ENCODE measurements at places on chromosomes 7 and 10.
A peak's percentile ranks its signal among the peaks of the same experiment; 100 is the strongest.

- peak; percentile 48 for DNase-seq
Measured at GRCh38 chr10:133276435-133277201, at the start of gene ADAM8. ADAM8 (minus strand) TSS chr10:133276868; CDS start chr10:133276817, 51 bp downstream.

DNA sequence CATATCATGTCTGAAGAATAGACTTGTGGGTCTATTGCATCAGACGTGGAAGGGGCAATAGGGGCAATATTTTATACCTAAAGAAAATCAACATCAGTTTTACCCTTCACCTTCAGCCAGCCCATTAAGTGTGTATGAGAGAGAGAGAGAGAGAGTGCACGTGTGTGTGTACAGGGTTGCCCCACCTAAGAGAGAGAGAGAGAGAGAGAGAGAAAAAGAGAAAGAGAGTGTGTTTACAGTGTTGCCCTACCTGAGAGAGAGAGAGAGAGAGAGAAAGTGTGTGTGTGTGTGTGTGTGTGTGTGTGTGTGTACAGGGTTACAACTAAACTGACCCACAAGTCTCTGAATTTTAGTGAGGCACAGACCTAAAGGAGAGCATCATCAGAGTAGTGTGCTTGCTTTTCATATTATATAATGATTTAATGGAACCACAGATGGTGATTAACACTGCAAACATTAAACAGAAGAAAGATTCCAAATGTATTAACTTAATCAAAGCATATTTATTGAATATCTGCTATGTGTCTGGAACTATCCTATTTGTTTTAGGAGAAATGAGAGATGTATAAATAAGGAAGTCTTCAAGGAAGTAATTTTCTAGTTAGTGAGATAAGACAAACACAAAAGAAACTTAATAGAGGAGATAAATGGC is 66.8 kb downstream of the CD36 start:
- no peak for DNase-seq

DNA sequence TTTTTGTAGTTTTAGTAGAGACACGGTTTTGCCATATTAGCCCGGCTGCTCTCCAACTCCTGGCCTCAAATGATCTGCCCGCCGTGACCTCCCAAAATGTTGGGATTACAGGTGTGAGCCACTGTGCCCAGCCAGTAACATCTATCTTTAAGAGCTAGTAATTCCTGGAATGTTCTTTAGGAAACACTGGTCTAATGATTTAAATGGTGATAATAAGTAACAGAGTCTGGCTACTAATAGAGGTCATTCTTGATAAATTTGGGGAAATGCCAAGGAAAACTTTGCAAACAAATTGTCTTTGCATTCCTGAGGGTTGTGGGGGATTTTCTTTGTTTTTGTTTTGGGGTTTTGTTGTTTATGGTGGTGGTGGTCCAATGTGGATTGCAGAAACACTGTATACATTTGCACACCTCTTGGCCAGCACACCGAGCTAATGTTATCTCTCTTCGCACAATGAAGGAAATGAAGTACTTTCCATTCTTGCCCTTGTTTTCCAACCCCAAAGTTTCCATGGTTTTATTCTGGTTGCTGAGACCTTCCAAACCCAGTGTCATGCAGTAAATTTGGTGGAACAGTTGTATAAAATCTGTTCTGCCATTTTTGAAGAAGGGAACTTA is 51.3 kb upstream of the WIPF3 start:
- no peak for DNase-seq

- DNase-seq, result no peak
Measured at GRCh38 chr7:46633630-46634240, 712.7 kb upstream of the IGFBP3 start.

DNA sequence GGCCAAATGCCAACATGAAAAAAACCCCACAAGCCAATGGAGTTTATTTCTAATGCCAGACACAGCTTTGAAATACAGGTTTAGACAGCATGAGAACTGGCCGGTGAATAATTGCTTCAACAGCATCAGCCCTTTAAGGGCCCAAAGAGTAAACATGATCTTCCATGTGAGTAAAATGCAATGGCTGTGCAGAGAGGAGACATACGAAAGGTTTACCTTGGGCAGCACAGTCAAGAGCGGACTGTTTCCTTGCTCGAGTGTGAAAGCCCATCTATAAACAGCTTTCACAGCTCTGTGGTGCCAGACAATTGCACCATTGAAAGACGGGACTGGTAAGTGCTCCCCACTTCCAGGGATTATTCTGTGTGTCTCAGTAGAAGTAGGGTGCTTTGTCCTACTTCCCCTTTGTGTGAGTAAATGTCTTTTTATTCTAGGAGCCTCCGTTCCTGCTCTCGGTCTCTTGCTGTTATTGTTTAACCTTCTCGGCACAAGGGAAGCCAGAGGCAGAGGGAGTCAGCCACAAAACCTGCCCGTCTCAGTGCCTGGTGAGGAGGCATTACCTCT is 77.8 kb upstream of the KAT6B start:
- no peak for DNase-seq

GRCh38 chr10:61175316-61175715 is 231.3 kb upstream of the RHOBTB1 start:
- no peak for DNase-seq

DNA sequence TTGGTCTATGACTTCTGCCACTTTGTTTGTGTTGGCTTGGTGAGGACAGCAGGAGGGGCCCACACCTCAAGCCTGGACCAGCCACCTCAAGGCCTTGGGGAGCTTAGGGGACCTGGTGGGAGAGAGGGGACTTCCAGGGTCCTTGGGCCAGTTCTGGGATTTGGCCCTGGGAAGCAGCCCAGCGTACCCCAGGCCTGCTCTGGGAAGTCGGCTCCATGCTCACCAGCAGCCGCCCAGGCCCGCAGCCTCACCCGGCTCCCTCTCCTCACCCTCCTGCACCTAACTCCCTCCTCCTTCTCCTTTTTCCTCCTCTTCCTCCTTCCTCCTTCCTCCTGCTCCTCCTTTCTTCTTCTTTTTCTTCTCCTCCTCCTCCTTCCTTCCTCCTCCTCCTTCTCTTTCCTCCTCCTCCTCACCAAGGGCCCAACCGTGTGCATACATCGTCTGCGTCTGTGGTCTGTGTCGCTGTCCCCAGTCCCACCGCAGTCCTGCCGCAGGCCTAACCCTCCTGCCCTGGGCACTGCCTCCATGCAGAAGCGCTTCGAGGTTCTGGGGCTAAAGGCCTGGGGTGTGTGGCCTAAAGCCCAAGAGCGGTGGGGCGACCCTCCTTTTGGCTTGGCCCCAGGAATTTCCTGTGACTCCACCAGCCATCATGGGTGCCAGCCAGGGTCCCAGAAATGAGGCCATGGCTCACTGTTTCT is 5.3 kb downstream of the EN2 start:
- no peak for DNase-seq
